Spinal cord (tissue), 10 donors: ENCODE measurements at places on chromosomes 7 and 10. TPM values are rescaled to one million over a fixed set of nuclear protein-coding genes. Genes with fewer than 3 reads are reported as not detected.
A peak's percentile ranks its signal among the peaks of the same experiment; 100 is the strongest.

- DNase-seq: no peak
These were observed 174.4 kb upstream of the PLXNA4 start for GRCh38 chr7:132750530-132751217.

DNA sequence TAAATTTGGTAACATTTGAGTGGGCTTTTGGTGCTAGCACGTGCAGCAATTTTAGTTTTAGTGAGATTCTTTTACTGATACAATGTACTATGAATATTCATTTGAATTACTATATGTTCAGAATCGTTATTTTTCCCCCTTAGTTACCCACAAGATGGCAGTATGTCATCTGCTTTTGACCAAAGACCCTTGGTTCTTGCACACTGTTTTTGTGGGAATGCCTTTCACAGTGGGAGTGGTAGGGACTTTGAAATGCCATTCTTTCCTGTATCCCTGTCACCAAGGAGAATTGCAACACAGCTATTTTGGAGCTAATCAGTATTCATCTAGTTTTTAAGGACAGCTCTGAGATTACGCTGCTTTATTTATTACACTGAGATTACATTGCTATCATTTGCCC is 40.6 kb downstream of the SEC23IP start:
- peak; percentile 62 for DNase-seq

The EPHA1 gene
- total RNA-seq: 0.94 TPM

The FAM221A gene
- 21.6 TPM for total RNA-seq

DNA sequence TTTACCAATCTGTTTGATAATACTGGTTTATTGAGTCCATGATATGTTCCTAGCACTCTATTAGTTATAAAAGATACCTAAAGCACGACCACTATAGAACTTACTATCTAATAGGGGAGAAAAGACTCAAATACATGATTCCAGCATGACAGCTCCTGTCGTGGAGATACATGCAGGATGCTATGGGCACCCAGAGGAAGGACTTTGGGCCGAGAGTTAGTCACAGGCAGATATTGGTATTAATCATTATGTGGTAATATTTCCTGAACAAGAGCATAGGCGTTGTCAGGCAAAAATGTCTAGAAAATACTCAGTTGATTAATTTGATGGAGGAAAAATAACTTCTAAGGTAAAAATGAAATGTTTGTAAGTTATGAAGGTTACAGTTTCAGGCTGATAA is 31.8 kb downstream of the CNNM2 start:
- no peak for DNase-seq

DNA sequence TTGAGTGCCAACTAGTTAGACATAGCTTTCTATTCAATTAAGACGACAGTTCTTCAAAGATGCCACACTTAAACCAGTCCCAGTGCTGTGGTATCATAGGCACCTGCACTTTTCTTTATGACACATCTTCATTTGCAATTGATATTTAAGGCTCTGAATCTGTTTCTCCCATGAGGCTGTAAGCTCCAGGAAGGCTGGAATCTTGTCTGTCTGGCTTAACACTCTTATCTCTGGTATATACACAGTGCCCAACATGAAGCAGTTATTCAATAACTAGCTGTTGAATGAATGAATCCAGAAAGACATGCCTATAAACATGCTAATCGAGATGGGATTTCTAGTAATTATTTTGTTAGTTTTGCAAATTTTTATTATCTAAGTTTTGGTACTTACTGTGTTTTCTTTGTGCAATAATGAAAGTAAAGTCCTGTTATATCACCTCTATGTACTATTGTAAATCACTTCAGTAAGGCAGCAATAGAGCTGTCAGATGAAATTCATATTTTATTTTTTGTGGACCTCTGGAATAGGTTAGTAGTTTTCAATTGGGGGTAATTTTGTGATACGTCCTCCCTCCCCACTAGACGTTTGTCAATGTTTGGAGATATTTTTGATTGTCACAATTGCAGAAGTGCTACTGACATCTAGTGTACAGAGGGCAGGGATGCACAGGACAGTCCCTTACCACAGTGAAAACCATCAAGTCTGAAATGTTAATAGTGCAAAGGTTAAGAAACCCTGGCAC is 51.3 kb upstream of the STEAP4 start:
- no peak for DNase-seq

- no peak for DNase-seq
These were observed 3.9 kb downstream of the FAM131B start for GRCh38 chr7:143358626-143359025.

The GRID2IP gene
- 0.30 TPM for total RNA-seq

The ARL5B gene
- total RNA-seq: 70.1 TPM

GRCh38 chr10:89588671-89589070 is 53.3 kb upstream of the SLC16A12 start:
- DNase-seq: no peak

The PSD gene
- 39.6 TPM for total RNA-seq

The NT5C2 gene
- total RNA-seq: 118 TPM

The LEP gene
- total RNA-seq: 0.06 TPM

The CUZD1 gene
- 0.69 TPM for total RNA-seq

- no peak for DNase-seq
These were observed 87.4 kb upstream of the RHOBTB1 start for GRCh38 chr10:61031341-61031740.

The GPR26 gene
- 1.8 TPM for total RNA-seq

The MOGAT3 gene
- total RNA-seq: not detected

GRCh38 chr7:135729230-135729629 is 1.2 kb upstream of the SLC13A4 start:
- DNase-seq: no peak

DNA sequence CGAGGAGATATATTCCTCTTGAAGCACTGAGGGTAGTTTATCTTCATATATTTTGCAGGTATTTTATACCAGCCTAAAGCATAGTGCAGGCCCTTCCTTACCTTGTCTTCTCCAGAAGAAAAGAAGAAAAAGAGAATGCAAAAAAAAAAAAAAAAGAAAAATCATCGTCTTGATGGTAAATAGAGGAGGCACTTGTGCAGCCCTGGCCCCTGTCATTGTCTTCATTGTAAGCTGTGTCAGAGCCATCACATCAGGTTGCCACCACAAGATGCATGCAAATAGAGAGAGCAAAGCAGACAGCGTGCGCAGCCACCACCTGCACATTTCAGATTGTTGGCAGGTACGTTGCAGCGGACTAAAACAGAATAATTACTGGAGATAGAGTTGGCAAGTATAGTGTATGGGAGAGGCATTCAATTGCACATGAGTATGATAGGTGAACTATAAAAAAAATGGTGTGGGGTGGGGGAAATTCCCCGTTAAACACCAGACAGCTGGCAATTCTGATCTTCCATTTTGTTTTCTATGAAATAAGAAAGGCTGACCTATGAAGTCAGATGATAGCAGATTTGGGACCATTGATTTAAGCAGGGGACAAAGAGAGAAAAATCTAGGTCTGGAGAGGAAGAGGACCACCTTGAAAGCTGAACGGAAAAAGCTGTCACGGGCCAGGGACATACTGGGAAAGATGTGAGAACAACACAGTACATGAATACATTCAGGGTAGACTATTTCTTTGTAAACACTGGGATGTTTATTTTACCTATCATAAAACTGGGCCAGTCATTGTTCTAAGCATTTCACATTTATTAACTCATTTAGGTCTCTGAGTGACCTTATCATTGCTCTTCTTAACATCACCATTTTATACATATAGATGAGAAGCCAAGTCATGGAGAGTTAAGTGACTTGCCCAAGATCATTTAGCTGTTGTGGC is 306.3 kb upstream of the SP8 start:
- DNase-seq: peak; percentile 7

DNA sequence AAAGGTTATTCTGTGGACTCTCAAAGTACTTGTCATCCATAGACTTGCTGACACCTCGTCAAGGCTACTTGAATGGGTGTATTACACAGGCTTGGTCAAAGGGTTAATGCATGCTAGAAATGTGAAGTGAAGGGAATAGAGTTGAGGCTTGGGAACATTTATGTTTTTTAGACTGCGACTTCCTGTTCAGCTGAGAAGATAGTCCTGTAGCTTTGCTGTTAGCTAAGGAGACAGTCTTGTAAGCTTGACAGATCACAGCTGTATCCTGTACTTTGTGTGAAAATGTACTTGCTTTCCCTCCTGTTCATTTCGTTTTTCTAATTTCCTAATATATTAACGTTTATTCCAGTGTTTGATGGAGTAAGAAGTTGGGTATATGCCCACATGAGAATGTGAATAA is 52.1 kb downstream of the ADD3 start:
- DNase-seq: no peak

GRCh38 chr7:98321301-98321700 is 39.8 kb downstream of the BRI3 start:
- DNase-seq: no peak

DNA sequence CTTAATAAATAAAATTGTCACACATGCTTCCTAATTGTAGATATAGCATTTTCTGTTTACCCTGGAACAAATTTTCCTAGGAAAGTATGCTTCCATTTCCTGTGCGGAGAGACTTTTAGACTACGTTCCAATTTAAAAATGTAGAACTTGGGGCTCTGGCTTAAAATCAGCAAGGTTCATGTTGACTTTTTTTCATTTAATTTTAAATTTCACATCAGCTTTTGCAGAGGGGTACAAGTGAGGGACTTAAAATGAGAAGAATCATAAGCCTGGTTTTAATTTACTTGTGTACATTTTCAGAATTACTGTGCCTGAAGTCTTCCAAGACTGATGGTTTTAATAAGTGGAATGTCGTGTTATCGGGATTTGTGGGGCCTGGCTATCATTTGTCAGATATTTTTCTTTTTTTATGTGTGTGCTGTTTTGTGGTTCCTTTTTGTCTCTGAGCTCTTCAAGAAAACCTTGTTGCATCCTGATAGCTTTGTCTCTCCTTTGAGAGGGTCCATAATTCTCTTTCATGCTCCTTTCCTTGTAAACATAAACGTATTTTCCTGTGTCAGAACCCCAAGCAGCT is 8.8 kb upstream of the ATRNL1 start:
- no peak for DNase-seq

DNA sequence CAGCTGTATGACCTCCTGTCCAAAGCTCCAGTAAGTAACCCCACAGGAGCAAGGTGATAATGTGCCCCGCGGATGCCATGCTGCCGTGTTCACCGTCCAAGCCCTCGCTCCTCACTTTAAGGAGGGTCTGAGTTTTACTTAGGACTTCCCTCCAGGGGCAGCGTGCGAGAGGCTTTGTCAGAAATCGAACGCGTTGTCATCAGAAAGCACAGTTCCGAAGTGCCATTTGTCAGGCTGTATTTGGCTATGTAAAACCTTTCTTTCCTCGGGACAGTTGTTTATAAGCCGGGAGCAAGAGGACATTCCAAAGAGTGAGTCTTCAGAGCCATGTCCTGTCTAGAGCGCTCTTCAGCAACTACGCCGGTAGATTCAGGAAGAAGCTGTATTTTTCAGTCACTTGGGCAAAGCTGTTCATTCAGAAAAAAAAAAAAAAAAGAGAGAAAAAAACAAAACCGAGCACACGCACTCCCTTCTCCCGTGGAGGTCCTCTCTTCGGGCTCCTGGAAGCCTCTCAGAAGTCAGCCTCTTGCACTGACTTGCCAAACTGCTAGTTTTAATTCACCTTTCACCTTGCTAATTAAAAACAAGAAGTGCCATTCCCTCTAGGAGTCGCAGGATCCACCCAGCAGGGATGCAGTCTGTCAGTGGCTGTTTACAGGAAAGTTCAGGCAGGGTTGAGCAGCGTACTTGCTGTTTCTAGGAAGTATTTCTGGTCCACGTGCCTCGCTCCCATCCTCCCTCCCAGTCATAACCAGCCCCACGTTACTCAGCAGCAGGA is at the start of gene SEMA3E:
SEMA3E (minus strand) TSS at position 676 of the 778 bp plus-strand sequence.
- DNase-seq: peak; percentile 63

- DNase-seq: no peak
These were observed 160.9 kb downstream of the LRRC4 start for GRCh38 chr7:127870231-127870907.

The OR9A2 gene
- total RNA-seq: 0.50 TPM

DNA sequence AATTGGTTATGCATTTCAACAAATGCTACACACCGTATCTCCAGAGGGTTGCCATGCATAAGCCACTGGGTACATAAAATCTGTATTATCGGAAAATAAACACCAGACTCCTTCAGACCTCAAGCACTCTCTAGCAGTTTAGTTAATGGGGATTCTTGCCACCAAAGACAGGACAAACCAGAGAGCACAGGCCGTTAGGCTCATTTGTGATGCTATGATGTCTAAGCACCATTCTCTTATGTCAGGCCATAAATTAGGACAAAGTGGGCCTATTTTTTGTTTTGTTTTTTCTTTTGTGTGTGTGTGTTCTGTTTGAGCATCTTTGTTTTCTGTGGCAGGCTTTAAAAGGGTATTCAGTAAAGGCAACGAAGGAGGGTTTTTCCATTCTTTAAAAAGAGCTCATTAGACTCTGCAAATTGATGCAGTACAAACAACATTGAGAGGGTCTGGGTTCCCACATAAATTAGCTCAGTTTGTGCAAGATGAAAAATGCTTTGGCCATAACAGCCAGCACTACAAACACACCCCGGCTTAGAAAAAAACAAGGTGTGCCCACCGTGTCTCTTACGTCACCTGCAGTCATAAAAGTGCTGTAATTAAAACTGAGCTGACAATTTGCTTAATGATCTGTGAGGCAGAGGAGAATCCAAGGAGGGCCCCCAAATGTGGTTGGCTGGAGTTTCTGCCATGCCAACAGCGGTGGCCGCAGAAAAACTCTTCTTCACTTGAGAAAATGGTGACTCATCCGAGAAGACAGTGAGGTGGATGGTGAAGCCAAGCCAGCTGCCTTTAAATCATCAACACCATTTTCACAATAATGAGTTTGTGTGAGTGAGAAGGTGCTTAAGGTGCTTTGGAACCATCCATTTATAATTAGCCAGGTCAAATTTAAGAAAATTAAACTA is 297.9 kb downstream of the GATA3 start:
- DNase-seq: peak; percentile 6

GRCh38 chr7:110595694-110596093 is 495.2 kb upstream of the LRRN3 start:
- DNase-seq: no peak

The TFR2 gene
- 3.7 TPM for total RNA-seq

DNA sequence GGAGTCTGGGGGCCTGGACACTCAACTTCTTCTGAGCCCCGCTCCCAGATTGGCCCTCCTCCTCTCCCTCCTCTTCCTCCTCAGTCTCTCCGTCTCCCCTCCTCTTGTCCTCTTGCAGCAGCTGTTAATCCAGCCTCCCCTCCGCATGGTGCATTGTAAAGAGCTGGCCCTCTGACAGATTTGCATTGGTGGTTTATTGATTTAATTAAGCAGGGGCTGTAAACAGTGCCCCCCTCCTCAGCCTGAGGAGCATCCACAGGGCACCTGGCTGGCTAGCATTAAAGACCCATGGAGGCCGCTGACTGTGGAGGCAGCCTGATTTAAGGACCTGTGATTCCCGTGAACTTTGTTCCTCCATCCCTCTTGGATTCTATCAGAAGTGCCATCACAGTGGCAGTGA is 28.9 kb upstream of the PCBD1 start:
- no peak for DNase-seq
